ENCODE measurements at places on chromosomes 7 and 10.

DNA sequence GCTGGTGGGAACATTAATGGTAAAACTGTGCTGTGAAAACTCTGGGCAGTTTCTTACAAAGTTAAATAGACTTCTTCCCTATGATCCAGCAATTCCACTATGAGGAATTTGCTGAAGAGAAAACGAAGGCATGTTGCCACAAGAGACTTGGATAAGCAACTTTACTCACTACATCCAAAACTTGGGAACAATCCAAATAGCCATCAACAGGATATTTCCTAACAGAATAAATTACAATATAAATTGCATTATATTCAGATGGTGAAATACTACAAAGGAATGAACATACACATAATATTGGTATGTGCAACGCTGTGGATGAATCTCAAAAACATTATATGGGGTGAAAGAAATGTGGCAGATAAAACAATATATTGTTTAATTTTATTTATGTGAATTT, 21.4 kb upstream of the MKI67 start:
- DNase-seq: no peak

- DNase-seq: peak; percentile 80
Observed at GRCh38 chr7:26439521-26440232, 148.0 kb downstream of the SNX10 start.

DNA sequence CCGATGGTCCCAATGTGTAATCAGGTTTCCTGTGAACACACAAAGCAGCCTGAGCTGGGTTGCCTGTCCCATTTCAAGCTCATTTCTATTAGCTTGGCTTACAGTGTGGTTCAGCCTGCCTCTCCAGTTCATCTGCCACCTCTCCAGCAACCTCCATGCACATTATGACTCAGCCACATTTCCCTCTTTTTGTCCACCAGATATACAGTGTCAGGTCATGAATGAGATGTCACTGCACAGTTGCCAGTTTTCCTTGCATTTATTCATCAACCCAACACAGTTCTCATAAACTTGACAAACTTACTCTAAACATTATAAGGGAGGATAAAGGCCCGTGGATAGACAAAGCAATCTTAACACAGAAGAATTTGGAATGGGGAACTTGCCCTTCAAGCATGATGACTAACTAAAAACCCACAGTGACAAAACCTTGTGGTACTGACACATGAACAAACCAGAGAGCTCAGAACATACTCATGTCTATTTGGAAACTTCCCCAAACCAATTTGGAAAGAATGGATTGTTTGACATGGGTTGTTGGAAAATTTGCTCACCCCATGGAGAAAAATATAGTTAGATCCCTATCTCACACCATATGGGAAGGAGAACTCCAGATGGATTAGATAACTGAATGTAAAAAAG, 2.5 kb upstream of the CFAP58 start:
- DNase-seq: no peak

GRCh38 chr10:118264252-118264651, 77.9 kb downstream of the FAM204A start:
- DNase-seq: no peak

- no peak for DNase-seq
Observed at GRCh38 chr10:120650705-120651399, 193.8 kb downstream of the PLPP4 start.
